ENCODE measurements at places on chromosomes 12 and 14.

GRCh38 chr12:19910681-19911080 is 457.7 kb upstream of the PDE3A start:
- no peak for DNase-seq

DNA sequence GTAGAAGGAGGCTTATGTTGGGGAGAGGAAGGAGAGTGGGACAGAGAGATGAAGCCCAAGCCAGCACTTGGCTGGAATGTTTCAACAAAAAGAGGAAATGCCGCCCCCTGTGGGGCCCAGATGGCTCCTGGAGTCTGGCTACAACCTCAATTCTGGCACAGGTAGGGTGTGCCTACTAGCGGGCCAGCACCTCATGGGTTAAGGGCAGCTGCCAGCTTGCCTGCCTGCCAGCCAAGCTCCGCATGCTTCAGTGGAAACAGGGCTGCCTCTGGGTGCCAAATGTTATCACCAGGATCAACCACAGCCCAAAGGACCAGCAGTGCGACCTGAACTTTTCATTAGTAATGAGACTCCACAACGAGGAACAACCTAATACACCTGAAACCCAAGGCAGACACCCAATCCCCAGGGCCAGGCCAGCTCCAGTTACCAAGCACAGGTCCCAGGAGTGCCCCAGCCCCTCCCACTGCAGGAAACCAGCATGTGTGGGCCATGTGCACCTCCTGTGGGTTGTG is 11.3 kb downstream of the RAB15 start:
- DNase-seq = no peak

GRCh38 chr14:51289169-51289568 is 49.1 kb downstream of the TMX1 start:
- DNase-seq = no peak

DNA sequence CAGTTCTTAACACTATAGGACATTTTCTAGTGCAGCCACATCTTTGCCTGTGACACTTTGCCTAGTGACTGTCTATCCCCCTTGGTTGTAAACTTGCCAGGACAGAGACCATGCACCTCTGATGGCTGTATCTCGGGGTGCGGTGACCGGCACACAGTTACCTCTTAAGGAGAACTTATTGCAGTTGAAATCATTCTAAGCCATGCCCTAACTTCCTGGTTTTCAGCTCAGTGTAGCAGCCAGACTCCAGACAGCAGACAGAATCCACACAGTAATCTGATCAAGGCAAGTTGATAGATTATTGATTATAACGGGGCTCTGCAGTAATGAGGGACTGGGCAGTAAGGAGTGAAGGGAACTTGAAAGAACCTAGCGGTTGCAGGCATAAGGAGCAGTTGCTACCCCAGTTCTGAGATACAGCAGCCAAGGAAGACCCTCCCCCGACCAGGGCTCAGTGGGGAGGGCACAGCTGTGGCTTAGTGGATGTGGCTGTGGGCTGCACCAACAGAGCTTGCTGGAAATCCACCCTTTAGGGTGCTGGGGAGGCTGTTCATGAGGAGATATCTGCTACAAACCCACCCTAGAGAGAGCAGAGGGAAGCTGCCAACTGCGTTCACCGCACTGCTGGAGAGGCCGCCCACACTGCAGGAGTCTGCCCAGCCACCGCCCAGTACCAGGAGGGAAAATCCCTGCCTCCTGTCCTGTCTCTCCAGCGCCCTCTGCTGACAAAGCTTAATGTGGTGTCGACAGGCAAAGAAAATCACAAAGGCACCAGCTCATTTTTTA is 58.2 kb upstream of the BEGAIN start:
- DNase-seq = no peak

DNA sequence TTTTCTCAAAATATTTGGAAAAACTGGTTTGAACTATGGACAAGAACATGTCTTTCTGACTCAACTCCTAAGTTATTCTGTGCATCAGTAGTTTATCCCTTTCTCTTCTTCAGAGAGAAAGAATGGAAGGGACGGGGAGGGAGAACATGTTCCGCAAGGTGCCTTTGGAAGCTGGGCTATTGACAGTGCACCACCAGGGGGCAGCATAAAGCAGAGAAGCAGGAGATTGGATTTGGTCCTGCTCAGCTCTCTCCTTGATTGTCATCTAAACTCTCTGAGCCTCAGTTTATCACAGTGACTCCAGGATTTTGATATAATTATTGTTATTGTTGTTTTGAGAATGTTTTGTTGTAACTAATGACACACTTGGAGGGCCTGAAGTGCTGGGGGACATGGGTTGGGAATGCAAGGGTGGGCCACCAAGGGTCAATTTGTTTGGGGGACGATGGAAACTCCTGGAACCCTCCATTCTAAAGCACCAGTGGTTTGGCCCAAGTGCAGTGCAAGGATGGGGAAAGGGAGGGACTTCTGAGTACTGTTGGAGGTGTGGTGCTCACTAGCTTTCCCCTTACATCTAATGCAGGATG is 45.3 kb upstream of the ANO6 start:
- DNase-seq = peak; percentile 11
